Stimulated activated CD8-positive, alpha-beta memory T cell treated with anti-CD3 and anti-CD28 coated beads, Interleukin-7, amount 100 ng/mL, for 48 hours (primary cell): ENCODE measurements at places on chromosomes 1 and 21.

DNA sequence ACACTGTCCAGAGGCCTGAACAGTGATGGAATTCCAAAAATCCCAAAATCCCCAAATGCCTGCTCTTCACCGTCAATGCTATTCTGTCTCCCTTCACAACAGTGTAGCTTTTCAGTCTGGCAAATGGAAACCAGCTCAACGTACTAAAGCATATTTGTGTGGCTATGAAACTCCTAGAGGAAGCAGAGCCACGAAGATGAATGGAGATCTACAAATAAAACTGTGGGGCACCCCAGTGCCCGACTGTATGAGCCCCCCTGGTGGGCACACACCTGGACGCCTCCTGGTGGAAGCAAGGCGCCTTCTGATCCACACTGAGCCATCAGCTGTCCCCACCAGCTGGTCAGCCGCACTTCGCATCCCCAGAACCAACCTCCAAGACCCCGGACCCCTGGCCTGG lies 129.1 kb upstream of the SOD1 start:
- DNase-seq: no peak

DNA sequence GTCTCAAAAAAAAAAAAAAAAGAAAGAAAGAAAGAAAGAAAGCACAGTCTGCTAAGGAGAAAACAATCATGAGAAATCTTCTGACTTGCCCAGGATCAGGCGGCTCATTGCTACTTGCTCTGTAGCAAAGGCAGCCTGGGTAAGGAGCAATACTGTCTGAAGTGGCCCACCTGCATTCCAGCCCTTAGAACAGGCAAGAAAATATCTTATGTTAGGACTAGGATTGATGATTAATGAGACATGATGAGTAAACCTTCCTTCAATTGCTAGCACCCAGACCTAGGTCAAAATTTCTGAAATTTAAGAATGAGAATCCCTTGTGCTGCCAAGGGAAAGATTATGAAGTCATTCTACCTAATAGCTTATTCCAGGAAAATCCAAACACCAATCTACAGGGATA lies 140.8 kb downstream of the DSCAM start:
- no peak for DNase-seq

GRCh38 chr1:63884486-63884885 lies 110.7 kb downstream of the ROR1 start:
- no peak for DNase-seq

DNA sequence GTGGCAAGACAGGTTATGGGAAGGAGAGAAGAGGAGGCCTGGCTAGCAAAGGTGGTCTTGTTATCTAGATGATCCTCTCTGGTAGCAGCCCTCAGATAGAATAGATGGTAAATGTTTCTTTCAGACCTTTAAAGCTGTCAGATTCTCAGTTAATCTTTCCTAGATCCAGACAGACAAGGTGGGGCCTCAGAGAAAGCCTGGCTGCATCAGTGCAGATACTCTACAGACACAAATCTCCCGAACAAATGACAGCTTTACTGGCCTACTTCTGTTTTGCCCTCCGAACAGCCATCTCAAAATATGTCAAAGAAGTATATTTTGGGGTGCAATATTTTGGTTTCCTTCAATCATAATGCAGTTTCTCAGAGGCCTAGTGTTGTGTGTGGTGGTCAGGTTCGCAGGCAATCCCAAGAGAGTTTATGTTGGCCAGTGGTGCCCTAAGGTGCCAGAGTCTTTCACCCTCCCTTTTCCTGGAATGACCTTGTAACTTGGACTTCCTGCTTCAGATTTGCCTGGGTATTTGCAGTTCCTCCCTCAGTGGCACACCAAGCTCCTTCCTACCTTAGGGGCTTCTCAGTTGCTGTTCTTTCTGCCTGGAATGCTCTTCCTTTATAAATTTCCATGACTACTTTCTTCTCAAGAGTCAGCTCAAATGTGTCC lies 7.0 kb downstream of the LRRC8B start:
- DNase-seq: no peak

GRCh38 chr1:184838504-184838951 lies 83.9 kb upstream of the EDEM3 start:
- no peak for DNase-seq

GRCh38 chr1:188871164-188871563 lies 1606.5 kb downstream of the BRINP3 start:
- no peak for DNase-seq

DNA sequence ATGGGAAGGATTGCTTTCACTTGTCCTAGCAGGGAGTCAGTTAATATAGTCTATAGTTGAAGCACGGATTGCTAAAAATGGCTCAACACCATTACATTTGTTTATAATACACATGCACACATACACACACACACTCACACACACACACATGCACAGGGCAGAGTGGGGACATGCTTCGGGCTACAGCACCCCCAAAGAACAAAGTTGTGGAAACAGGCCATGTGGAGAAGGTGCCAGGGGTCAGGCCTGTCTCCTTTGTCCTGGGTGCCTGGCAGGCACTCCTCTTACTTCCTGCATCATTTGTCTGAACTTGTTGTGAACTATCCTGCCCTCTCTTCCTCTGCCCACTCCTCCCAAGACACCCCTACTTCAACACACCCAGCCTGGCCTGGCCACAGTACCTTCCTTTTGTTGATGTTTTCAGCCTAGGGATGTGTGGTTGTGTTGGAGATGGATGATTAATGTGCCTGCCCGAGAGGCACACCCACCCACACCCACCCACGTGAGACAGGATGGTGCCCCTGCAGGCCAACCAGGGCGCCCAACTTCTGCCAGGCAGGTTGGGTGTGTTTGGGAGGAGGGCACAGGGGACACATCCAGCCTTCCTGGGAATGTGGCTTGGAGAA lies 17.5 kb downstream of the RASSF5 start:
- no peak for DNase-seq

GRCh38 chr1:10539411-10540043 lies 64.8 kb downstream of the PEX14 start:
- no peak for DNase-seq

GRCh38 chr1:20486457-20487235 lies 636 bp upstream of the CAMK2N1 start:
- DNase-seq: no peak

- no peak for DNase-seq
Measured at GRCh38 chr1:1997576-1997975, 6.0 kb downstream of the CFAP74 start.

GRCh38 chr1:156214024-156214748 lies 1.4 kb downstream of the PMF1 start:
- no peak for DNase-seq

GRCh38 chr1:145720878-145721671 lies 1.8 kb downstream of the CD160 start:
- peak; percentile 45 for DNase-seq

DNA sequence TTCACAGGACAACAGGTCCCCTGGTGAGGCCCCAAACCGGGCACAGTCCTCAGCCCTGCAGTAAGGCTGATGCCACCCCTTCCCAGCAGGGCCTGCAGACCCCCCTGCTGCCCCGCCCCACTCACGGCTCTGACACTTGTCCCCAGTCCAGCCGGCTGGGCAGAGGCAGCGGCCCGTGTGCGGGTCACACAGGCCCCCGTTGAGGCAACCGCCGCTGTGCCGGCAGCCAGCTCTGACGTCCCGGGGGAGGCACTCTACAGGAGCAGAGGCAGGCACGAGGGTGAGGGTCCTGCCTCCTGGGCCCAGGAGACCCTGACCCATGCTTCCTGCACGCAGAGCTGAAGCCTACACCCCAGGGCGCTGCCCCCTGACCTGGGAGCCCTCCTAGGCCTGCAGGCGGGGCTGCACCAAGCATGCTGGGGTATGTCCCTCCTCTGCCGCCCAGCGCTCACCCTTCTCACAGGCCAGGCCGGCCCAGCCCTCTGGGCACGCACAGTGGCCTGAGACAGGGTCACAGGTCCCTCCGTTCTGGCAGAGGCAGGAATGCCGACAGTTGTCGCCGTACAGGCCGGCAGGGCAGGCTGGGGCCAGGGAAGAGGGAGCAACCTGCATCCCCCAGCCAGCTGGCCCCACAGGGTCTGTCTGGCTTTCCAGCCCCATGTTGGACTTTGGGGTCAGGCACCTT lies 43.9 kb downstream of the ARHGEF16 start:
- no peak for DNase-seq

DNA sequence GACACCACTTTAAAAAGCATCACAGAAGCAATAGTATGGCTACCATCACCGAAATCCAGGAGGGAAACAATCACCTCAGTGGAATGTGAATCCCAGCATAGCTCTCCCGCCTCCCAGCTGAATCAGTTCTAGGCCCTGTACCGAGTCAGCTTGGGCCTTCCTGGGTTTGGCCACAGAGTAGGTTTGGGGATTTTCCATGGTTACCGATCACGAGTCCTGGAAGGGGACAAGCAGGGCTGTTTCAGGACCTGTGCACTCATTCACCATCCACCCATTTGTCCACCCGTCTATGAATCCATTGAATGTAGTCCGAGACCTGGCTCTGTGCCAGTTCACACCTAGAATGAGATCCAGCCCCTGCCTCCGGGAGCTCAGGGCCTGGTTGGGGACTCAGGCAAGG lies 94.2 kb downstream of the ARHGEF10L start:
- DNase-seq: no peak

DNA sequence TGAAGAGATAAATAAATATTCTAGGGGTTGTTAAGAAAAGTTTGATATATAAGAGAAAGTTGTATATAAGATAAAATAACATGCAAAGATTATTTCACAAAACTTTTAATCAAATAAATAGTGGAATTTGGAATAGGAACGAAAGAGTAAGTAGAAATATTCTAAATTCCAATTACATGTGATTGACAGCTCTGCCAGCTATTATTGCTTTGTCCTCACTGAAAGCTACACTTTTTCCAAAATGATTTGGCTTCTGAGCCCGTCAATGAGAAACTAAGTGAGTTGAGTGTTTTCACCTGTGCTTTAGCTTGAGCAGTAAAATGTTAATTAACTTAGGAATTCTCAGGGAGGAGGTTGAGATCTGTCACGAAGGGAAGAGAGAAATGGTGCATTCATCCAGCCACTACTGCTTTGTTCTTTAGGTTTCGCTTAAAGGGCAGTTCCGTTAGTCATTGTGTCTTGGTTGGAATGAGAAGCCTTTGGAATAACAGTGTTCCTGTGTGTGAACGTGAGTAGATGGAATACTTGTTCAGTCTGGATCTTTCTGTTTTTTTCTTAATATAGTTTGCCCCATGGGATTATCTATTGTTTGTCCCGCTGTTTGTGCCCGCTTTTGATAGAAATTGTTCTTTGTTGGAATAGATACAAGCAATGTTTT lies 63.3 kb upstream of the CR1L start:
- no peak for DNase-seq

GRCh38 chr1:24928689-24929397 lies 1.2 kb downstream of the RUNX3 start:
- no peak for DNase-seq

DNA sequence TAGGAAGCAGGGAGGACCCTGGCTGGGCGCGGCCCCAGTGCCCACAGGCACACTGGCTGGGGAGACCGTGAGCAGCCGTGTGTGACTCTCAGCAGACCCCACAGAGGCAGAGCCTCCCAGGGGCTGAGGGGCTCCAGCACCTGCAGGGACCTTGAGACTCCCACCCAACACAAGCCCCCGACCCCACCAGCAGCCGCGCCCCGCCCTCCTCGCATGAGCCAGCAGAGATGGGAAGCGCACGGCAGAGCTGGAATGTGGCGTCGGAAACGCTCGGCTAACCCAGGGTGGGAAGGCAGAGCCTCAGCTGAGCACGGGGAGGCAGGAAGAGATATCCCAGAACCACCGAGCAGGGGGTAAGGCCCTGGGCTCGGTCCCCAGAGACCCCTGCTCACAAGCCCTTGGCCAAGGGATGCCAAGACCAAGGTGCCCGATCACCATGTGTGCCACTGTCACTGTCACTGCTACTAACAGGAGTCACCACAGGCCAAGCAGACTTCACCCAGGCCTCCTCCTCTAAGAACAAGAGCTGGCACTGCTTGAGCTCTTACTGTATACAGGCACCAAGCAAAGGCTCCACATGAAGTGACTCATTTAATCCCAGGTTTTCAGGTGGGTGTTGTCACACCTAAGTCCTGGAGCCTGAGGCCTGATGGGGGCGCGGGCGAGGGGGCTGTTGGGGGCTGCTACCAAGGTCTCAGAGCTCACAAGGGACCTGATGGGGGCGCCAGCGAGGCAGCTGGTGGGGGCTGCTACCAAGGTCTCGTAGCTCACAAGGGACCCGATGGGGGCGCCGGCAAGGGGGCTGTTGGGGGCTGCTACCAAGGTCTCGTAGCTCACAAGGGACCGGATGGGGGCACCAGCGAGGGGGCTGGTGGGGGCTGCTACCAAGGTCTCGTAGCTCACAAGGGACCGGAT lies 20.1 kb downstream of the MEGF6 start:
- no peak for DNase-seq

- DNase-seq: peak; percentile 53
Measured at GRCh38 chr1:36369061-36369861, 16.5 kb downstream of the STK40 start.

DNA sequence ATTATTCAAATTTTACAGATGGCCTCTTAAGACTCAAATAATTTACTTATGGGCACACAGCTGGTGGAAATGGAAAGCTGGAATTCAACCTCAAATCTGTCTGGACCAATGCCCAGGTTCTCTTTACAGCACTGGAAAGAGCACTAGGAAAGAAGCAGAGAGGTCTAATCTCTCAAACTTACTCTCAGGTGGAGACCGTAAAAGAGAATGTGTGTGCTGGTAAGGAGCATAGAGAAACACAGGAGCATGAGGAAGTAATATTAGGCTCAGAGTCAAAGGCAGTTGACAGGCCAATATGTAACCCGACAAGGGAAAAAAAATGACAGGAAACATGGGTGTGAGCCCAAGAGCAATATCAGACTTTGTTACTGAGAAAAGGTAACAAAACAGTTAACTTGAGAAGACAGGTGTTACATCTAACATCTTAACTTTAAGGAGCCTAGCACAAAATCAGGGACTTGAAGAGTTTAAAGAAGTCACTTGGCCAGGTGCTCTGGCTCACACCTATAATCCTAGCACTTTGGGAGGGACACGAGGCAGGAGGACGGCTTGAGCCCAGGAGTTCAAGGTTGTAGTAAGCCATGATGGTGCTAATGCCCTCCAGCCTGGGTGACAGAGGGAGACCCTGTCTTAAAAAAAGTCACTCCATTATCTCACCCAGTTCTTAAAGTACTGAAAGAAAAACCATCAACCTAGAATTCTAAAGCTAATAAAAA lies 20.7 kb downstream of the PPP1R15B start:
- DNase-seq: no peak

DNA sequence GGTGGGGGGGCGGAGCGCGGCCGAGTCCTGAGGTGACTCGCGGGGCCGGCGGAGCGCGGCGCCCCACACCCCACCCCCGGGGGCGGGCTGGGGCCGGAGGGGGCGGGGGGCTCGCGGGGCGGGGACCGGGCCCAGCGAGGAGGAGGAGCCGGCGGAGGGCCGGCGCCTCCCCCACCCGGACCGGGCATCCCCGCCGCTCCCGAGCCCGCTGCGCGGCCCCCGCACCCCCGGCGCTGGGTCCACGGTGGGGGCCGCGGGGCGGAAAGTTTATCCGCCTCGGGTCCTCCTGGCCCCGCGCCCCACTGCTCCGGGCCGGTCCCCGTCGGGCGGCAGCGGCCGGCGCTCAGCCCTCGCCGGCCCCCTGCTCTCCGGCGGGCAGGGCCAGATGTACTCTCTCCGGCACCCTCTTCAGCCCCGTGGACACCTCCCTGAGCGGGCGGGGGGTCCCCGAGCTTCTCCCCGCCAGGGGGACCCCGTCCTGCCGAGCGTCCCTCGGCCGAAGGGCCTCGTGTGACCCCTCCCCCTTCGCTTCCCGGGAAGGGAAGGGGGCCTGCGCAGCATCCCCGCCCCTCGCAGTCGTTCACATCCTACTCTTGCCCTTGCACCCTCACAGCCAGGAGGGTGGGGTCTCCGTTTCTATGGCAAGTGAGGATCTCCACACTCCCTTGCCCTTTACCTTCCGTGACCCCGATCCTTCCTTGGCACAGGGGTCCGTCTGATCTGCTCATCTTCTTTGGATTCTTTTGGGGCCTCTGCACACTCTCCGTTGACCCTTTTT lies 663 bp downstream of the CAMTA1 start:
- DNase-seq: peak; percentile 29

- DNase-seq: no peak
Measured at GRCh38 chr1:1324084-1324523, 356 bp downstream of the INTS11 start.
